NCI-H446 (cell line): ENCODE measurements at places on chromosomes 2 and 18.
A peak's percentile ranks its signal among the peaks of the same experiment; 100 is the strongest.

GRCh38 chr2:195299600-195299999 is 357.4 kb upstream of the SLC39A10 start:
- DNase-seq: no peak

DNA sequence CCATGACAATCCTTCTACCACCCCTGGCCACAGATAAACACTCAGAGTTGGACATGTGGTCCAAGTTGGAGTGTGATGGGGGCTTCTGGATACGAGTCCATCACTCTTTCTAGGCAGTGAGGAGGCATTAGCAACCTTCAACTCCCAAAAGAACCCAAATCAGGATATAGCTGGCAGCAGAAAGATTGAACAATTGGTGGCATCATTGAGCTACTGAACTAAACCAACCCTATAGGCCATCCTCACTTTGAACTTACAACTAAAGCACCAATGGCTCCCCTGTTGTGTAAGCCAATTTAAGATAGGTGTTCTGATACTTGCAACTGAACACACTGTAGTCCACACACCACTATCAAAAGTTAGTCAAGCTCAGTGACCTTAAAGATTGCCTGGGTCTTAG is 24.0 kb upstream of the MARCO start:
- no peak for DNase-seq

- no peak for DNase-seq
Measured at GRCh38 chr18:7174344-7175095, 56.4 kb upstream of the LRRC30 start.

DNA sequence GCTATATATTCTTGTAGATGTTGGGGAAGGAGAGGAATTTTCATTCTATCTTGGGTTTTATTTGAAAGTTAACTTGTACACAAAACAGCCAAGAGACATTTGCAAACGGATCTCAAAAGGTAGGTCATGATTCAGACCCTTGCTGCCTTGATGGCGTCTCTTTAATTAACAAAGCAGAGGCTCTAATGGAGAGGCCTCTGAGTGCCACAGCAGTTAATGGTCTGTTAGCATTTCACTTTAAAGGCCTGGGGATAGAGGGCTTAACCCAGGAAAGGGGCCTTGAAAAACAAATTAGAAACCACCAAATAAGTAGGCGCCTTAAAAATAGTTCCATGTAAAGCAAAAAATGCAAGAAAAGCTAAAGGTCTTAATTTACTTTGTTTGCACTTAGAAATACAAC is 836.9 kb upstream of the CELF4 start:
- DNase-seq: no peak

DNA sequence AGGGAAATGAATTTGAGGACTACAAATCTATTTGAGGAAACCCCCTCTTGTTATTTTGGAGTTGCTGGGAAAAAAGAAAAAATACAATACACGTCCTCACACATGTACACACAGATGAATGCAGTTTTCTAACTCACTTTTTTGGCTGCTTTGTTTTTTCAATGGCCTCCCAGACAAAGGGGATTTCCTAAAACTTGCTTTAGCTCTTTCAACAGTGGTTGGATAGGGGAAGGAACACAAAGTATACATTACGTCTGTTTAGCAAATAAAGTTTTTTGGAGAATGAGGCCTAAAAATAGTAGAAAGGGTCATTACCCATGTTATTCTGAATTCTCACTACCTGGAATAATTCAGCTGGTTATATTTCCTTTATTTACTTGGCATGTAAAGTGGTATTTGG is 125.3 kb upstream of the ITGB6 start:
- no peak for DNase-seq

DNA sequence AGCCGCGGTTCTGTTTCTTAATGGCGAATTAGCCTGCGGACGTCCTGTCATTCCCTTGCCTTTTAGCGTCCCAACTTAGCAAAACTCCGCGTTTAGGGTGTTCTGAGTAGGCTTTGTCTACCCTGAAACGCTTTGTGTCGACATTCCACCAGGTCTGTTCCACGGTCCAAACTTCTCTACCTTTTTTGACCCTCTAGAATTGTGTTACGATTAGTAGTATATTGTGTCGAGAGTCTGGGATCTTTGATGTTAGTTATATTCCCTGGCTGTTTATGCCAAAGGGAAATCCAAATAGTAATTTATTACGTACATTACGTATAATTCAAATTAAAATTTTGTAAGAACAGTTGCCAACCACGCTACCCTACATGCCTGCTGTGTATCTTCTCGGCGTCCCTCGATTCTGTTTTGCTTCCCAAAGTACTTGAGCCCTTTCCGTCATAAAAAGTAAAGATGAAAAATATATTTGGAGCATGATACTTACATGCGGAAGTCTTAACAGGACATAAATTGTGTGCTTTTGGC is 495 bp upstream of the TTC32 start:
- no peak for DNase-seq

GRCh38 chr2:237806334-237806733 is 7.8 kb downstream of the RBM44 start:
- no peak for DNase-seq

- no peak for DNase-seq
Measured at GRCh38 chr2:221095356-221095755, 476.7 kb downstream of the EPHA4 start.

DNA sequence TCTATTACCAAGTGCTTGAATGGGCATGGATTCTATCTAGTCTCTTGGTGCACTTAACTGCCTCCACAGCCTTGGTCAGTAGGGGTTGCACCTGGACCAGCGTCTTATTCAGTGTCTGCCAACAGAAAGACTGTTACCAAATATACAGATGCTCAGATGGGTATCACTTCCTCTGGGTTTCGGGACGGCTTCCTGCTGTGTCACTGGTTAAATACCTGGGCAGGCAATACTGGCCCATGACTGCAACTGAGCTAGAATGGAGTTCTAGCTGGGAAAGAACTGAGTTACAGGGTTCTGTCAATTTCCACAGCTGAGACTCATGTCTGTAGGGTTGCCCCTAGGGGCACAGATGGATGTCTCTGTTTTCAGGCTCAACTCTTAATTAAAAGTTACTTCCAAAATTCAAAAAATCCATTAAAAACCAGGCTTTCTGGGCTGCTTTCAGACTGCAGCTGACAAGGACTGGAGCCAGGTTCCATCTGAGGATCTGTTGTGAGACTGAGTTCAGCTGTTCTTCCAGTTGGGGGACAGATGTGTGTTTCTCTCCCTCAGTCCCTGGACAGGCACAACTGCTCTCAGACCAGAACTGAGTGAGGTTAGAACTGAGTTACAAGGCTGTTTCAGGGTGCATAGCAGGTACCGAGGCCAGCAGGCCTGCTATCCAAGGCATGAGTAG is 789.6 kb upstream of the SLC8A1 start:
- DNase-seq: no peak

- DNase-seq: no peak
Measured at GRCh38 chr2:5618271-5618670, 73.9 kb upstream of the SOX11 start.

DNA sequence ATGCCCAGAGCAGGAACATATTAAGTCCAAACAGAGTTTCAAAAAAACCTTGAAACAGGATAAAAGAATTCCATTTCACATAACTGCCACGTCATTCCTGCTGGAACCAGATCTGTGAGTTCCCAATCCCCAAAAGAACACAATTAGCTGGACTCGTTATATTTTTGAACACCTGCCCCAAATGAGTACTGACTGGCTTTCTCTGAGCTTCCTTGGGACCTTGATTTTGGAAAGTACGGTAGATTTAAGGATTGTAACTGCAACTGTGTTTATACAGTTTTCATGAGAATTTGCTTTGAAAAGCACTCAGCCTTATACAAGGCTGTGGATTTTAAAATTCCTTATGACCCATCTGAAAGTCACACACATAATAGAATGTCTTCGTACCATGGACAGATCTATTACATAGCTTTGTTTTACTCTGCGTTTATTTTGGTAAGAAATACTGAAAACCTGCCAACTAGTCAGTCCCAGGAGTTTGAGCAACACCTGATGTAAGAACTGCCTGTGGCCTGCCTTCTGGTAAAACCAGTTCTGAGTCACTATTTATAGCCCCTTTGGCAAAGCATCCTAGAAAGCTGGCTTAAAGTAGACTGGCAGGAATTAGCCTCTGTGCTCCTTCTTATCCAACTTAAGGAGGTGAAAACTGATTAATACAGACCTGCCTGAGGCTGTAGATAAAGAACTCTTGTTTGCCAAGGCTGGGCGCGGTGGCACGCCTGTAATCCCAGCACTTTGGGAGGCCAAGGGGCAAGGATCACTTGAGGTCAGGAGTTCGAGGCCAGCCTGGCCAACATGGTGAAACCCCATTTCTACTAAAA is 48.1 kb downstream of the MERTK start:
- DNase-seq: peak; percentile 63

- DNase-seq: no peak
Measured at GRCh38 chr2:193270816-193271215, 1076.1 kb upstream of the TMEFF2 start.
